MM.1S (cell line): ENCODE measurements at places on chromosomes 13 and 19.

DNA sequence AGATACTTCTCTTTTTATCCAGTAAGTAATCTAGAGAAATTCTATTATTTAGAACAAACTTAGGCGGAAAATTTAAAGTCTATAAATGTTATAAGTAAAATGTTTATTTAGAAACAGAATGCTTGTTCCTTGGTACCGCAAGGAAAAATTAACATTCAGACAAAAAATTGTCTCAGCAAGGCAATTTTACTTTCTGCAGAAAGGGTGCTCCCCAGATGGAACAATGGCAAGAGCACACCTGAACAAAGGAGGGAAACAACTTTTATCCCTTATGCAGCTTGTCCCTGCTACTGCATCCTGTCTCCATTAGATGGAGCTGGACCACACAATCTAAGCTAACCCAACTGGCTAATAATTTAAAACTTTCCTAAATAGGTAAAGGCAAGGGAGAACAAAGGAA lies 6.5 kb upstream of the ZNF708 start:
- no peak for DNase-seq

- peak; percentile 45 for DNase-seq
Observed at GRCh38 chr13:113138792-113139551, 16.4 kb downstream of the F10 start.

DNA sequence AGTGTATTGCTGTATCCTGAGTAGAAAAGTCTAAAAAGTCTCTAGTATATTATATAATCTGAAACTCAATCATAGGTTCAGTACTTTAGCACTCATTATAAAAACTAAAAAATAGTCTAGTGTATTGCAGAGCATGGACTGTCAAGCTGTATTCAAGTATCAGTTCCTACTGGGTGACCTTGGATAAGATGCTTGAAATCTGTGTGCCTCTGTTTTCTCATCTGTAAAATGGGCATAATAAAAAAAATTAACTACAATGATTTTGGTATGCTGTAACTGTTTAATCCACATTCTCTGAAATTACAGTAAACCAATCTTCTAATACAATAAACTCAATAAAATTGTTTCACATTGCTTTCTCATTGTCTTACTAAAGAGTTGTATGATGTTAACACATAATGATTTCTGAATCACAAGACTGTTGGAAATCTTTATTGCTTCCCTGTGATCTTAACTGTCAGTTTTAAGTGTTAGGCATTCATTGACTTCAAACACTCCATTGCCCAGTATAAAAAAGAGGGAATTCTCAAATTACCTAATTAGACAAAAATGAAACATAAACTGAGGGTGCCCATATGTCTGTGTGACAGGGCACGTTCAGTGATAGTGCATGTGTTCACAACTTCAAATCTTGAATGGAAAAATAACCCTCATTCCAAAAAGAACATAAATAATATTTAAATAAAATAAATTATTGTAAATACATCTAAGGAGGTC lies 2.2 kb downstream of the STARD13 start:
- DNase-seq: no peak

DNA sequence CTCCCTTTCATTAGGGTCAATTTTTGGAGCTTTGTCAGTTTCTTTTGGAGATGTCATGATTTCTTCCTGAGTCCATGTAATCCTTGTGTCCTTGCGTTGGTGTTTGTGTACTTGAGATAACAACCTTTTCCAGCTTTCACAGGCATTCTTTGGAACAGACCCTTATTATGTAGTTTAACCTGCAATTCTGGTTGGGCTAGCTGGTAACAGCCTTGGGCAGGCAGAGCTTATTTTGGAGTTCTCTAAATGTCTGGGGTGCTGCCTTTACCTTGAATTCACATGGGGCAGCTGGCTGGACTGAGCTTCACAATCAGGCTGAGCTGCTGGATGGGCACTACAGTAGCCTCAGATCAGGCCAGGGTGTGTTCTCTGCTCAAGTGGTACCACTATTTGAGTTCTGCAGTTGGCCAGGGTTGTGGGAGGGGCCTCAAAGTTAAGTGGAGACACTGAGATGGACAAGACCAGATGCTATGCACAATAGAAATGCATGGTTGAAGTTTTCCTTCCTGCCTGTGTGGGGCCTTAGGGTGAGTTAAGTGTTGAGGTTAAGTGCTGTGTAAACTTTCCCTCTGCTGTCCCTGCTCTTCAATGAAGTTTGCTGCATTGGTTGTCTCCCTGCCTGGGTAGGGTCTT lies 277.3 kb downstream of the ATP8A2 start:
- DNase-seq: no peak

DNA sequence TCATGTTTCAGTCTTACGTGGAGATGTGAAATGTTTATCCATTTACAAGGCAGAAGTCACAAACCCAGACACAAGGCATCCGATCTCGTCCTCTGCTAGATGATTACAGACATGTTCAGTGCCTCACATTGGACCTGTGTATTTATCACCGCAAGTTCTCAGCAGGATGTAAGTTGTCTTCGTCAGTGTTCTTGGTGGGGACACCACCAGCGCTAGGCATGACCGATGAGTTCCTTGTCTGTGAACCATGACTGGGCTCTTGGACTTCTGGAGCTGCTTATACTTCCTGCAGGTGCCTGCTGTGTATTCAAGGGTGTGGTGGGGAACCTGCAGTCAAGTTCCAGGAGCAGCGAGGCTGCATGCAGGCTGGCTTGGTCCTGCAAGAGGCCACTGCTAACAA lies 105.4 kb downstream of the URI1 start:
- DNase-seq: no peak

DNA sequence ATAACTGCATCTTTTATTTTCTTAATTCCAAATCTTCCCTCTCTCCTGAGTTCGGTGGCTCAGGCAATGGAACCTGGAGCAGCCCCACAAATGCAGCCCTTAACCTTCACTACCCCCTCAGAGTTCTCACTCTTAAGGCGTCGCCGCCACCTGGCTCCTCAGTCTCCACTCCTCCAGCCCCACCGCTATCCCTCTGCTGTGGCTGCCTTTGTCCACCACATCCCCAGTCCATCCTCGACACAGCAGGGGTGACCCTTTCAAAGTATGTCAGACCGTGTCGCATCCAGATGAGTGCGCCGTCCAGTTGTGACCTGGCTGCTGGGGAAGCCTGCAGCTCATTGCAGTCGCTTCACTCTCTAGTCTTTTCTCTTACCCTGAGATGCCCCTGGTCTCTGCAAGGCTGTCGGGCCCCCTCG lies 1.0 kb downstream of the SPPL2B start:
- DNase-seq: no peak

GRCh38 chr13:72586518-72586917 lies 140.9 kb downstream of the MZT1 start:
- no peak for DNase-seq

- peak; percentile 9 for DNase-seq
Observed at GRCh38 chr19:38003438-38004185, 96.6 kb downstream of the SIPA1L3 start.

DNA sequence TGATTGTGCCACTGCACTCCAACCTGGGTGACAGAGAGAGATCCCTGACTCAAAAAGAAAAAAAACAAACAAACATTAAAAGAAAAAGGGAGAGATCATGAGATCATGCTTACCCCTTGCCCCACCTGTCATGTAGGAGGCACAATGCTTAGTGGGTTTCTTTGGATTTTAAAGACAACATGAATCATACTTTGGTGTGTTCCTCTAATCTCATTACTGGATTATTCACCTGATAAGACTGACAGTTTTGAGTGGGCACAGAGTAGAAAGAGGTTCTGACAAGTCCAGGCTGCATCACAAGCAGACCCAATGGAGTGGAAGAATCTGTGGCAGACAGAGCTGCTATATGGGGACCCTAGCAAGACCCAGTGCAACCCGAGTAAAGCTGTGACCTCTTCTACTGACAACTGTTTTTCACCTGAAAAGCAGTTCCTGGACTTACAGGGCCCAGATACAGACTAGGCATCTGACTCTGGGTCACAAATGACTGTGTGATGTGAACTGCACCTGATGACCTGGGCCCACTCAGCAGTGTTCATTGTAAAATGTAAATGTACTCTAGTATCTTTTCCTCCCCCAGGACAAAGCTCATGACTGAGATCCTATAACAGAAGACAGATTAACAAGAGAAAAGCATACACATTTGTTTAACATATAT lies 28.9 kb upstream of the USP12 start:
- DNase-seq: no peak

DNA sequence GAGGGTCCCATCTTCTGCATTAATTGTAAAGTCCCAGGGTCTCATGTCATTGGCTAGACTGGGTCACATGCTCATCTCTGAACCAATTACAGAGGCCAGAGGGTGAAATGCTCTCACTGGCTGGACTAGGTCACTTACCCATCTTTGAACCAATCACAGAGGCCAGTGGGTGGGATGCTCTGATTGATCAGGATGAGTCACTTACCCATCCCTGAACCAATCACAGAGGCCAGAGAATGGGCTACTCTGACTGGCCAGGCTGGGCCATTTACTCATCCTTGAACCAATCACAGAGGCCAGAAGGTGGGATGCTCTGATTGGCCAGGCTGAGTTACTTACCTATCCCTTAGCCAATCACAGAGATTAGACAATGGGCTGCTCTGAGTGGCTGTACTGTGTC lies 5.3 kb downstream of the MISP start:
- DNase-seq: peak; percentile 53

DNA sequence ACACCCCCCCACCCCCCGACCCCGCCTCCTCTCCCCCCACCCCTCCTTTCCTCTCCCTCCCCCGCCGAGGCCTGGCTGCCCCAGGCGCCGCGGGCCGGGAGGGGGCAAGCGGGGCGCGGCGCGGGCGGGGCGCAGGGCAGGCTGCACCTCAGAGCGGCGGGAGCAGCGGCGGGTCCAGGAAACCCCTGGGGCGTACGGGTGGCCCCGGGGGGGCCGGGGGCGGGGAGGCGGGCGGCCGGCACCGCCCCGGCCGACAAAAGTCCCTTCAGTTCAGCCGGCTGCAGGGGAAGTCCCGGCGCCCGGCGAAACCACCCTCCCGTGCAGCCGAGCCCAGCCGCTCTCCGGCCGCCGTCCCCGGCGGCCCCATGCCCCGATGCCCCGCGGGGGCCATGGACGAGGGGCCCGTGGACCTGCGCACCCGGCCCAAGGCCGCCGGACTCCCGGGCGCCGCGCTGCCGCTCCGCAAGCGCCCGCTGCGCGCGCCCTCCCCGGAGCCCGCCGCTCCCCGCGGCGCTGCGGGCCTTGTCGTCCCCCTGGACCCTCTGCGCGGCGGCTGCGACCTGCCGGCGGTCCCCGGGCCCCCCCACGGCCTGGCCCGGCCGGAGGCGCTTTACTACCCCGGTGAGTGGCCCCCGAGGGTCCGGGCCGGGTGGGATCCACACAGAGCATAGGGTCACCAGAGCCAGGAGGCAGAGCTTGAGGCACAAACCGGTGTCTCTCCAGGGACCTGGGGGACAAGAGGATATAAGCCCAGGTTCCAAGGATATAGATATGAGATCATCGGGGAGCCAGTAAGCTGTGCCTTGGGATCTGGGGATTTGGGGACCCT lies at the start of gene BCL3:
Gene BCL3 (plus strand): TSS at position 283 of the 829 bp plus-strand sequence. CDS start 83 bp downstream, at position 366.
- DNase-seq: peak; percentile 86

GRCh38 chr19:45560038-45560437 lies 24.6 kb downstream of the OPA3 start:
- DNase-seq: no peak

DNA sequence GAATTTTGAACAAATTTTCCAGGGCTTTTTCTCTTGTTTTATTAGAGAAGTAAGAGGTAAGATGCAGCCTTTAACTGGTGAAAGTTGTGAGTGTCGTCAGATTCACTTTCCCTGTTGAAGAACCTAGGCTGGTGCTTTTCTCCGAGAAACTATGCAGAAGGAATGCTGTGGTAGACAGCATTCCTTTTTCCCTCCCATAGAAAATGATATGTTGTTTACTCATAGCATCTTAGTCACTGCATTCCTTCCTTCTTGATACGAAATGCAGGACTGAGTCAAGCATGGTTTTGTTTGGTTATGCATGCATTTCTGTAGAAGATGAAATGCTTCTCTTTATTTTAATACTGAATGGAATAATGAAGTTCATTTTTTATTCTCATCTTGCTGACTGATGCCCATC lies 3.4 kb downstream of the ITGBL1 start:
- DNase-seq: no peak

- DNase-seq: no peak
Observed at GRCh38 chr13:74869846-74870245, 612.1 kb downstream of the TBC1D4 start.

DNA sequence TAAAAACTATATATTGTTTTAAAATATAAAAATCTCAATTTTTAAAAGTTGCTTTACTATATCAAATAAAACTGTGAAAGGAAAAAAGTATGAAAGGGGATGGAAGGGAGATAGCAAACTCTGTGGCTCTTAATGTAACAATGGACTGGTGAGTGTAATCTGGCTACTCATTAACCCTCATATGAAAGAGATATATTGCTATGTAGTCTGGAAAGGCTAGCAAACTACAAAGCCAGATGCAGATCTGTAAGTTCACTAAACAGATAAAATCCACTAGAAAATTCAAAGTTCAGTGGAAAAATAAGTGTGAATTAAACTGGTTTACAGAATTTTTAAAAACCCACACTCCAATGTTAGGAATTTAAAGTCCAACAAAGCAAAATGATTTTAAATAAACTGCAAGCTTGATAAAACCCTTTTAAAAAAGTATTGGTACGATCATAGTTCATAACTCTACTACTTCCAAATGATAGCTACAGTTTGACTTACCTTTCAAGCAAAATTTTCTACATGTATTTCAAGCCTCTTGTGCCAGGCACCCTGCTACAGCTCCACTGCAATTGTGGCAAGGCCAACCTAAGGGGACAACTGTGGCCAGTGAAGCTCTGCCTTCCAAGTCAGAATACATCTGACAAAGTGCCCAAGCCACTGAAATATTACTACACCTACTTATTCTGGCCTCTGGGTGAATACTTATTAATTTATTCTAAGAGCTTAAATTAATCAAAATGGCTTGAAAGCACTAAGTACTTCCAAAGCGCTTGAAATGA lies 647 bp upstream of the ELF1 start:
- no peak for DNase-seq

GRCh38 chr13:76380446-76381065 lies 505.6 kb downstream of the KCTD12 start:
- DNase-seq: no peak

- DNase-seq: no peak
Observed at GRCh38 chr19:31461814-31462539, 112.7 kb upstream of the TSHZ3 start.

GRCh38 chr13:50122455-50122854 lies 107.2 kb downstream of the KCNRG start:
- DNase-seq: no peak

DNA sequence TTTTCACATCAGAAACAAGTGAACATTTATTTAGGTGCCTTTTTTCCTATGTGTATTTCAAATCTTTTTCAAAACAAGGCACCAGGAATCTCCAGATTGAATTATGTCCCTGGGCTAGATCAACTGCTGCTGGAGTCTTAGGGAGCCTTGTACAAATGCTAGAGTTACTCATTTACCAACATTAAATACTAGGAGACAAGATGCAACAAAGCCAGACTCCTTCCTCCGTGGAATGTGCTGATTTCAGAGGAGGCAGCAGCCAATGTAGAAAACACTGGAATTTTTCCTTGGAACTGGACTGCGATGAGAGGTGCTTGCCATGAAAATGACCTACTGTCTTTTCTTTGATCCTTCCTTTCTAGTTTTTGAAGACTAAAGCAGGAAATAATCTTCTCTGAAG lies 1514.7 kb upstream of the MIR17HG start:
- DNase-seq: no peak
